ENCODE measurements at places on chromosomes 2 and 18.
A peak's percentile ranks its signal among the peaks of the same experiment; 100 is the strongest.

- DNase-seq = no peak
Observed at GRCh38 chr2:238499731-238500580, 73.2 kb downstream of the ASB1 start.

DNA sequence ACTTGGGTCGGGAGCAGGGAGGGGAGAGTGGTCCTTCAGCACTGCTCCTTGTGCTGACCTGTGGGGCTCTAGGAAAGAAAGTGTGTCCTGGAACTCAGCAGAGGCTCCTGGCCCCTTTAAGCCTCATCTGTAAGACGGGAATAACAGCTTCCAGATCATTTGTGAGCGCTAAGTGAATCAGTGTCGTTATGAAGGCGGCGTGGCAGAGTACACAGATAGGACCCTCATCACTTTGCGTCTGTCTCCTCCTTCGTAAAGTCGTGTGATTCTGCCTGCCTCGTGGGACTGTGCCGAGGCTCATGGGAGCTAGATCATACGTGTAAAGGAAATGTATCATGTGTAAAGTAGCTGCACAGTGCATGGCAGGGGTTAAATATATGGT is 18.6 kb downstream of the COLEC11 start:
- DNase-seq = no peak

- DNase-seq = no peak
Observed at GRCh38 chr2:205586626-205587025, 95.7 kb upstream of the NRP2 start.

- peak; percentile 39 for DNase-seq
Observed at GRCh38 chr2:69902213-69902922, 8.6 kb downstream of the SNRNP27 start.

- no peak for DNase-seq
Observed at GRCh38 chr2:1610096-1610485, 134.2 kb downstream of the PXDN start.

DNA sequence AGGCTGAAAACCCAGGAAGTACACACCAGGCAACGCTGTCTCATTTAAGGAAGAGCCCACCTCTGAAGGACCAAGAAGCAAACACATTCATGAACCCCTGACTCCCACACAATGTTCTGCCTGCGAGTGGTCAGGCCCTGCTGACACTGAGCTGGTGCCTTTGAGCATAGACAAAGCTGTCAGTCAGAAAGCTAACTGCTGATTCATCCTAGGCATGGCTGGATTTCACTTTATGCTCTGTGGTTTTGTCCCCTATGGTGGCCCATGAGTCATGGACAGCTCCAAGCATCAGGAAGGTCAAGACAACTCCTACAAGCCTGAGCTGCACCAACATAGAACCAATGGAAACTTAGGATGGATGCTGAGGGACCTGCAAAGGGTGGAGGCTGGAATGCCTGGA is 78.9 kb downstream of the UXS1 start:
- DNase-seq = no peak

DNA sequence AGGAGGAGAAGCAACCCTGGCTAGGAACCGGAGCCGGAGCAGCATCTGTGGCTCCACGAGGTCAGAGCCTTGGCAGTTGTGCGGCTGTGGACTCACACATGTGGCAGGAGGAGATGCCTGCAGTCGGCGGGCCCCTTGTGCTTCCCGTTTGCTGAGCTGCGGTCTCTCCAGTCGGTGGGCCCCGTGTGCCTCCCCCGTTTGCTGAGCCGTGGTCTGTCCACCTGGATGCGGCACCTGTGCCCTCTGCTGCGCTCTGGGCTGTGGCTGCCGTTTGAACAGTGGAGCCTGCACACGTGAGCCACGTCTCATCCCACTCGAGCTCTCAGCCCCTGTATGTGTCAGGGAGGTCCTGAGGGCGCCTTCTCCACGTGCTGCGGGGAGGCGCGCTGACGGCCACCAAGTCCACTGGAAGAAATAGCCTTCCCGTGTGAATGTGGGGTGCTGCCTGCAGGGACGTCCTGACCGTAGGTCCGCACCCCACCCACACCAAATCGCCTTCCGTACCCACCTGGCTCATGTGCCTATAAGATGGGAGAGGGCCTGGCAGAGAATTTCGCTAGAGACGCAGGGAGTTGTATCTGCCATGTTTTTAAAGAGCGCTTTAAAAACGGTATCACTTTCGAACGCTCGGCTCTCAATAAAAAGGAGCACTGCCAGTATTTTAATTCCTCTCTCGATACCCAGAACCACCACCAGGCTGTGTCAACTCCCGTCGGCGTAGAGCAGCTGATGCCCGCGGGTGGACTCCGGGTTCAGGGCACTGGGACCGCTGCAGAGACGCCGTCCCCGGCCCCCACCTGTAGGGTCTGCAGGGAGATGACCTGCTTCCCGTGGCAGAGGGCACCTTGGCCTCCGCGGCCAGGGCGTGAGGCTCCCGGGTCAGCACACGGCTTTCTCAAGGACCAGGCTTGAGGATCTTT is 117.0 kb downstream of the NFATC1 start:
- peak; percentile 6 for DNase-seq

GRCh38 chr2:7420530-7420929 is 503.3 kb downstream of the RNF144A start:
- no peak for DNase-seq

Data from activated naive CD4-positive, alpha-beta T cell treated with anti-CD3 and anti-CD28 coated beads, Interleukin-2, amount 10 ng/mL, durations not matched to agents 7 days and 5 days (primary cell).